Omental fat pad (tissue), 4 donors: ENCODE measurements at places on chromosomes 1 and 21.

- DNase-seq: no peak
Observed at GRCh38 chr1:222777977-222778376, 36.9 kb upstream of the DISP1 start.

- no peak for DNase-seq
Observed at GRCh38 chr1:18628511-18628910, 2.1 kb upstream of the PAX7 start.

GRCh38 chr1:92851729-92852128 lies 19.9 kb downstream of the RPL5 start:
- DNase-seq: no peak

- DNase-seq: no peak
Observed at GRCh38 chr1:184811439-184812111, 56.9 kb upstream of the EDEM3 start.

DNA sequence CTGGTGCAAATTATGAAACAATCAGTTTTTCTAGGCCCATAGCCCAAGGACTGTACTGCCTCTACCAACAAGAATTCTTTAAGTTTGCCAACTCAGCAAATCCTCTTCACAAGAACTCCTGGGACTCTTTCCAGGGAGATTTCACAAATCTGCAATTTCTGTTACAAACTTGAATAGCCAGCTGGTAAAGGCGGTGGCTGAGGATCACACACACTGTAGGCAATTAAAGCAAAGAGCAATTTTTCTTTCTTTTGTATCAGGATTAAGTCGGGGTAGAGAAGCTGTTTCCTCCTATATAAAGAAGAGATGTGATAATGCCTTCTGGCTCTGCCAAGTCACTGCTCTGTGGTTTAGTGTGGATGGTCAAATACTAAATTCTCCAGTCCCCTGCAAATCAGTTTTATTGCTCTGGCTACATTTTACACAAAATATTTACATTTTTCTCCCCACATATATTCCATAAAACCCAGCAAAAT lies 1.7 kb downstream of the ALDH9A1 start:
- no peak for DNase-seq

DNA sequence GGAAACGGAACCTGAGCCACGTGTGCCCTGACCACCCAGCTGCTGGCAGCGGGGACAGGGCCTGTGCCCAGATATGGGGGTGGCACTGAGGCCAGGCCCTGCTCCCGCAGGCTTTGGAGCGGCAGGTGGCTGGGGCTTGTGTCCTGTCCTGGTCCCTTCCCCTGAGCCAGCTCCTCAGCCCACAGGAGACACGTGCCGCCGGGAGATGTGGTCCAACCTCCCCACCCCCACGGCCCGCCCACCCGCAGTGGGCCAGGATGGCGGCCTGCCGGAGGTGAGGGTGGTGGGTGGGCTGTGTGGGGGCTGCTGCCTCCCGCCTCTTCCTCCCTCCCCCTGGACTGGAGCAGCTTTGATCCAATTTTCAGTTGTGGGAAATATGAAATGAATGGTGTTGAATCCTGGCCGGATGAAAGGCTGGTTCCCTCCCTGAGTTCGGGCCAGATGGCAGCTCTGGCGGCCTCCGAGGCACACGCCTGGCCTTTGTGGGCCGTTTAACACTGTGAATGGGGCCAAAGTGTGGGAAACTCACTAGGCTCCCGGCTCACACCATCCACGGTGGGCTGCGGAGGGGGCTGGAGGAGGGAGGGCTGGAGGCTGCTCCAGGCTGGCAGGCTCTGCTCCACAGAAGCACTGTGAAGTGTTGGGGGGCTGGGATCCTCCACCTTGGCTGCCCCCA lies 2.6 kb upstream of the HES5 start:
- no peak for DNase-seq

DNA sequence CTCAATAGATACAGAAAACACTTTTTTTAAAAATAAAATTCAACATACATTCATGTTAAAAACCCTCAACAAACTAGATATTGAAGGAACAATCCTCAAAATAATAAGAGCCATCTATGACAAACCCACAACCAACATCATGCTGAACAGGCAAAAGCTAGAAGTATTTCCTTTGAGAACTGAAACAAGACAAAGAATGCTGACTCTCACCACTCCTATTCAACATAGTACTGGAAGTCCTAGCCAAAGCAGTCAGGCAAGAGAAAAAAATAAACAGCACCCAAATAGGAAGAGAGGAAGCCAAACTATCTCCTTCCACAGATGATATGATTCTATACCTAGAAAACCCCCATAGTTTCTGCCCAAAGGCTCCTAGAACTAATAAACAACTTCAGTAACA lies 46.2 kb upstream of the IVNS1ABP start:
- DNase-seq: no peak
